ENCODE measurements at places on chromosomes 1 and 21.

DNA sequence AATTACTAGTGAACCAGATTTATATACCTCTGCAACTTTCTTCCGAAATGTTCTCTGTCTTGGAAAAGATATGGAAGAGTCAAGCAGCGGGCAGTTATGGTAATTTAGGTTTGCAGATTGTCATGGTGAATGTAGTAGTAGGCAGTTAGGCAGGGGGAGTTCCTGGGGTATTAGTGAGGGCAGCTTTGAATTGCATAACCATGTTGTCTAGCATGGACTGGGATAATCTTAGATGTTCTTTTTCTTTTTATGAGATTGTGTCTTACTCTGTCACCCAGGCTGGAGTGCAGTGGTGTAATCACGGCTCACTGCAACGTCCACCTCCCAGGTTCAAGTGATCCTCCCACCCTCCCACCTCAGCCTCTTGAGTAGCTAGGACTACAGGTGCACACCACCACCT lies 25.0 kb downstream of the MACF1 start:
- DNase-seq: no peak

GRCh38 chr1:237759377-237759776 lies 131.3 kb downstream of the ZP4 start:
- DNase-seq: no peak

GRCh38 chr1:149978547-149979023 lies 31.9 kb downstream of the OTUD7B start:
- DNase-seq: no peak

- no peak for DNase-seq
These were observed 13.1 kb upstream of the L1TD1 start for GRCh38 chr1:62181532-62181931.

GRCh38 chr21:39713905-39714304 lies 31.1 kb upstream of the IGSF5 start:
- DNase-seq: no peak

- no peak for DNase-seq
These were observed 1.7 kb upstream of the PBX1 start for GRCh38 chr1:164557270-164557669.

GRCh38 chr1:154213274-154213673 lies 7.1 kb upstream of the CFAP141 start:
- no peak for DNase-seq

DNA sequence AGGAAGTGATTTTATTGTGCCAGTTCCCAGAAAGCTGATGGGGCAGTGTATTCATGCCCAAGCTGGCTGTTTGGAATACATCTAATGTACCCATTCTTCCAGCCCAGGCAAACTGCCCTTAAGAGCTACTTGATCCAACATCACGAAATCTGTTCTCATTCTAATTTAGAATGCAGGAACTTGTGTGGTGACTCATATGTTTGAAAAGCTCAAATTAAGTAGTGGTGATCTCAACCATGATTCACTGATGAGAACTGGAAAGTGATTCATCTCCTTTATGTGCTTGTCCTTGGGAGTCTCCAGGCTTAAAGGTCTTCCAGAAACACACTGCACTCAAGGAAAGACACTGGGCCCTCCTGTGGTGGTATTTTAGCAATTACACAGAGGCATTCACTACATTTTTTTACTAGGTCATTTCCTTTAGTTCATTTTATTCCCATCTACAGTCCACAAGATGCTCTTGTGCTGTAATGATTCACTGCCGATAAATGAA lies 65.4 kb downstream of the RPE65 start:
- no peak for DNase-seq

DNA sequence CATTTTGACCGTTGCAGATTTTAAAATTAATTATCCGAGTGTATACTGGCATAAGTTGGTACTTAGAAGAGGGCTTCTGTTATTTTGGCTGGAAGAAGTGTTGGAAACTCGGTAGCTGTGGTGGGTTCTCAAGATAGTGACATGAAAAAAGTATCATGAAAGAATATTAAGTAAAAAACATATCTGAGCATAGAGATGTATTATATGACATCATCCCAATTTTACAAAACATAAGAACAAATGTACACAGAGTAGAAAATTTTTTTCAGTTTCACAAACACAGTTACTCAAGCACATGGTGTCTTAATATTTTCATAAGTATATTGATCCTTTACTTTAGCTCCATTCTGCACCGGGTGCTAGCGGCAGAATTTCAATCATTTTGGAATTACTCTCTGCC lies 684 bp downstream of the IFI16 start:
- no peak for DNase-seq

DNA sequence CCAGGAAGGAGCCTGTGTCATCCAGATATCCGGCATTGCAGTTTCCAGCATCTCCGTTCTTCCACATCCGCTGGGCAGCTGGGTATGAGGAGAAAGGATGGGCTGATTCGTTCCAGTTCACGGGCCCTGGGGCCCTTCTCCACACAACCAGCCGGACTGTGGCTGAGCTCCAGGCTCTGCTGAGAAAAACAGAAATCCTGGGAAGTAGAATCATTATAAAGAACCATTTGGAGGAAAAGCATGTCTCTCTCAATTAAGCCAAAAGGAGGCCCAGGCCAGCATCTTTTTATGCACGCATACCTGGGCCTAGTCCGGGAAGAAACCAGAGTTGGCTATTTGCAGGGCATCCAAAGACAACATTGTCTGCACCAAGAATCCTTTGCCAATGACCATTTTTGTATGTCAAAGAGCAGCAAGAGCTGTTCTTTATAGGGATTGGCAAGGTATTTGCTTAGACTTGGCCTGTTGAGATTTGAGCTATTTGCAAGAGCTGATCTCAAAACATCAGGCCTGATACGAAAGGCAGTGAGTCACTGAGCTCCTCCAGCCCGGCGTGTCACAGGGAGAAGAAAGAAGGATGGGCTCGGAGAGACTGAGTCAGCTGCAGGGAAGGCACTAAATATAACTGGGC lies 84.9 kb upstream of the ARHGEF16 start:
- no peak for DNase-seq

DNA sequence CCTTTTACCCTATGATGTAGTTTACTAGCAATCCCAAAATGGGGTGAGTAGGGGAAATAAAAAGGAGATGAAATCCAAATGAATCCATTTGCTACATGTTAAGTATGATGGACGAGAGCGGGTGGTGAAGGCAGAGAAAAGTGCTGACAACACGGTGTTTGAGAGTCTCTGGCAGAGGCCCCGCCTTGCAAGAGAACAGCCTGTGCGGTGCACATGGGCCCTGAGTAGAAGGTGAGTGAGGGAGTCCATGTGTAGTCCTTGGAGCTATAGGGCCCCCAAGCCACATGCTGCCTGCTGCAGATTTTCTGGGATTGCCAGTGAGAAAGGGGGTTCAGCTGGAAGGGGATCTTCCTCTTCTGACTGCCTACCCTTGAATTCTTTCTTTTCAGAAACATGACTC lies 177.1 kb downstream of the TNR start:
- DNase-seq: no peak

DNA sequence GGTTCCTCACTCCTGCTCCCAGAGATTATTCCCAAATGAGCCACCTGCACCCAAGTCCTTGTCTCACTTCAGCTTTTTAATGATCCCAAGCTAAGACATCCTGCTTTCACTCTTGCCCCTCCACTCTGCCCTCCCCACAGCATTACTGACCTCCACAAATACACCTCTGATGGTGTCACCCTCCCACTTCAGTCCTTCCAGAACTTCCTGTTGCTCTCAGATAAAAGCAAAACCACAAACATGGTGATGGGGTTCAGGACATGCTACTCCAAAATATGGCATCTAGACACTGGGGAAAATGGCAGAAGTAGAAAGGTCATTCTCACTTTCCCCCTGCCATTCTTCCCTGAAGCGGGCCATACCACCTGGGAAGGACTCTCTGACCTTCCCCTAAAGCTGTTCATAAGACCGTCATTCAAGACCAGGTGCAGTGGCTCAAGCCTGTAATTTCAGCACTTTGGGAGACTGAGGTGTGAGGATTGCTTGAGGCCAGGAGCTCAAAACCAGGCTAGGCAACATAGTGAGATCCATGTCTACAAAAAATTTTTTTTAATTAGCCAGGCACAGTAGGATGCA lies 65.8 kb upstream of the KLHDC7A start:
- DNase-seq: no peak

DNA sequence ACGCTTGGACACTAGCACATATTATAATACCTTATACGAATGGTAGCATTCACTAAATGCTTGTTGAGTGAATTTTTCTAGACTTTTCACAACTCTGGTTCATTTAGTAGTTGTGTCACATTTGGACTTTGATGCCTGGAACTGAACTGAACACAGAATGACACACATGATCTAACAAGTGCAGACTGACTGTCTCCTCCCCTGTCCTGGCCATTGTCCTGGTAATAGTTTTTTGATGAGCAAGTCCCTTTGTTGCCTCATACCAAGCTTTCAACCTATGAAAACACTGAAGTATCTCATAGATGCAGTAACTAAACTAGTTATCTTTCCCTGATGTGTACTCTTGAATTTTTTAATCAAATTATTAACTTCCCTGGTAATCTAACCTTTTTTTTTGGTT lies 66.4 kb downstream of the LRRC8D start:
- DNase-seq: no peak

- no peak for DNase-seq
These were observed 3.1 kb downstream of the TACSTD2 start for GRCh38 chr1:58573705-58574591.

DNA sequence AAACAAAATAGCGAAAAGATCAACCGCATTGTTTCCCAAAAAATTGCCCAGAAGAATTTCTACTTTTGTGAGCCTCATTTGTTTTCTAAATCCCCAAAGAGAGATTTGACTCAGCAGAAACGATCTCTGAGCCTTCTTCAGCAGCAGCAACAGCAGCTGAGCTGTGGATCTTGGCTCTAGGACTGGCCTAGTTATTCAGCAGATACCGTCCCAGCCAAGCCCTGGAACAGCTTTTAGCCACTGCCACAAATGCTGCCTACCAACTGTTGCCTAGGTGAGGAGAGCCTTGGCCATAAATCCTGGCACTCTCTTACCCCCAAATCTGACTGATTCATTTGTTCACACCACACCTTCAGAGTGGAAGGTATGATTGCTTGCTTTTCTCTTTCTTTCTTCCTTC lies 320.1 kb downstream of the TGFB2 start:
- no peak for DNase-seq

- DNase-seq: no peak
These were observed 155.9 kb downstream of the ZNF281 start for GRCh38 chr1:200253774-200254495.

GRCh38 chr1:169236143-169236542 lies 129.7 kb downstream of the ATP1B1 start:
- no peak for DNase-seq

GRCh38 chr1:19186001-19186400 lies 24.1 kb downstream of the UBR4 start:
- DNase-seq: no peak

DNA sequence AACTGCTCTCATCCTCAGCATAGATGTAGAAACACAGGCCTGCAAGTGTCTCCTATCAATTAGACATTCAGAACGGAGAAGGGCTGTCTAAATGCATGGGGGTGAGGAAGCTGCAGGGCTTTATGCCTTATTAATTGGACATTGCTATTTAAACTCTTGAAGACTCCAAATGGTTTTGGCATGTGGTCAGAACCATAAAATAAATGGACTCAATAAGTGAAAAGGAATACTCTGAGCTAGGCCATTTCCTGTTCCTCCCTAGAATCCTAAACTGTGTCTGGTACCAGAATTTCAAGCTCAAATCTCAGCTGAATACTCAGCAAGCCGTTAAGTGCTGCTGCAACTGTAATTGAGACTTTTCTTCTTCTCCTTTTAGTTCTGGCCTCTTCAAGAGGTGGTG lies 80.4 kb upstream of the C1orf87 start:
- no peak for DNase-seq

- no peak for DNase-seq
These were observed 136.6 kb upstream of the GFI1 start for GRCh38 chr1:92623187-92623778.

GRCh38 chr21:40685141-40685540 lies 161.8 kb downstream of the DSCAM start:
- no peak for DNase-seq

DNA sequence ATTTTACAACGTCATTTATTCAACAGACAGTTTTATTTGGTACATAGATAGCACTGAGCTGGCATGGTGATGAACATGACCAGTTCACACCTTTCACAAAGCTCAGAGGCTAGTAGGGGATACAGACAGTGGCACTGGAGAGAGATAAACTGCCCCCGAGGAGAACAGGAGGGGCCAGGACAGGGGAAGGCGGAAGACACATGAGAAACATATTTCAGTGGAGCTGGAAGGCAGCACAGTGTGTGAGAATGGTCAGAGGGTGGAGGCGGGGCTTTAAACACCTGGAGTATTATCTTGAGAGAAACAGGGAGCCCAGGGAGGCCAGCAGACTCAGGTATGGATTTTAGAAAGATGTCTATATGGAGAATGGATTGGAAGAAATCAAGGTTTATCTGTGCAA lies 49.5 kb downstream of the CHML start:
- DNase-seq: no peak

DNA sequence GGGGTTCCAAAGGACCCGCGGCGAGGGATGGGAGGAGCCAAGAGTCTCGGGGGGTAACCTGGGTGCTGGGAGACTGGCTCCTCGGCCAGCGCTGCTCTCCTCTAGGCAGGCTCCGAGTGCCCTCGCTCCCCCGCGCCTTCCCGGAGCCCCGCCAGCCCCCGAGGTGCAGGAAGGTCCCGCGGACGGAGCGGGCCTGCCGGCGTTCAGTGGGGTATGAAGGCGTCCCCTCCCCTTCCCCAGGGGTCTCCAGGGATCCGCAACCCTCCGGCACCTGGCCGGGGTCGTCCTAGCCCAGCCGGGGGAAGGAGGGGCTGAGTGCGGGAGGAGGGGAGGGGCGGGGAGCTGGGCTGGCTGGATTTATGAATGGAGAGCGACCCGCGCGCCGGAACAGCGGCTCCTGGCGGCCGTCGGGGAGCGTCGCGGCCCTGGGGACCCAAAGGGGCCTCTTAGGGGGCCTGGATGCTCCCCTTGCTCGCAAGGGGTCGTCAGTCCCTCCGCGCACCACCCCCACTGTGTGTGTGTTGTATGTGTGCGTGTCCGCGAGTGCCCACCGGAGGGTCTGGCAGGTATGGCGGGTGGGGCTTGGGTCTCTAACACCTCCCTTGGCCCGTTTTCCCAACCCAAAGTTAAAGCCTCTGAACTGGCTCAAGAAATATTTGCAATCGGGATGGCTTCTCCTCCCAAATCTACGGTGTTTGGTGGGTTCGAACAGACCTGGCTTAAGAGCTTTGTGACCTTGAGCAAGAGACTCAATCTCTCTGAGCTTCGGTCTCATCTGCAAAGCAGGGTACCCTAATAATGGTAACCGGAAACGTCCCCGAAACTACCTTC lies 642 bp downstream of the HCRTR1 start:
- DNase-seq: peak; percentile 54

DNA sequence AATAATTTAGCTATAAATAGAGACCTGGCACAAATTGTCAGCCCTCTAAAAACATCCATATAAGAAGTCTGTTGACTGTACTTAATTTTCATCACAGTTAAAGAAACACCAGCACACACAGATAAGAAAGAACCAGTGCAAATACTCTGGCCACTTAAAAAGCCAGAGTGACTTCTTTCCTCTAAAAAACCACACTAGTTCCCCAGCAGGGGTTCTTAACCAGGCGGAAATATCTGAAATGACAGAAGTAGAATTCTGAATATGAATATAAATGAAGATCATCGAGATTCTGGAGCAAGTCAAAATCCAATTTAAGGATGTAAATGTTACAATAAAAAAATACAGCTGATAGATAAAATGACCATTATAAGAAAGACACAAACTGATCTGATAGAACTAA lies 870.6 kb upstream of the ADGRL4 start:
- no peak for DNase-seq

- no peak for DNase-seq
These were observed 41.5 kb upstream of the TSPAN2 start for GRCh38 chr1:115130786-115131185.

GRCh38 chr1:221881805-221882581 lies 140.1 kb upstream of the DUSP10 start:
- no peak for DNase-seq

- no peak for DNase-seq
These were observed 726.9 kb upstream of the PTBP2 start for GRCh38 chr1:95994643-95995042.
